ENCODE measurements at places on chromosomes 16 and 17.

DNA sequence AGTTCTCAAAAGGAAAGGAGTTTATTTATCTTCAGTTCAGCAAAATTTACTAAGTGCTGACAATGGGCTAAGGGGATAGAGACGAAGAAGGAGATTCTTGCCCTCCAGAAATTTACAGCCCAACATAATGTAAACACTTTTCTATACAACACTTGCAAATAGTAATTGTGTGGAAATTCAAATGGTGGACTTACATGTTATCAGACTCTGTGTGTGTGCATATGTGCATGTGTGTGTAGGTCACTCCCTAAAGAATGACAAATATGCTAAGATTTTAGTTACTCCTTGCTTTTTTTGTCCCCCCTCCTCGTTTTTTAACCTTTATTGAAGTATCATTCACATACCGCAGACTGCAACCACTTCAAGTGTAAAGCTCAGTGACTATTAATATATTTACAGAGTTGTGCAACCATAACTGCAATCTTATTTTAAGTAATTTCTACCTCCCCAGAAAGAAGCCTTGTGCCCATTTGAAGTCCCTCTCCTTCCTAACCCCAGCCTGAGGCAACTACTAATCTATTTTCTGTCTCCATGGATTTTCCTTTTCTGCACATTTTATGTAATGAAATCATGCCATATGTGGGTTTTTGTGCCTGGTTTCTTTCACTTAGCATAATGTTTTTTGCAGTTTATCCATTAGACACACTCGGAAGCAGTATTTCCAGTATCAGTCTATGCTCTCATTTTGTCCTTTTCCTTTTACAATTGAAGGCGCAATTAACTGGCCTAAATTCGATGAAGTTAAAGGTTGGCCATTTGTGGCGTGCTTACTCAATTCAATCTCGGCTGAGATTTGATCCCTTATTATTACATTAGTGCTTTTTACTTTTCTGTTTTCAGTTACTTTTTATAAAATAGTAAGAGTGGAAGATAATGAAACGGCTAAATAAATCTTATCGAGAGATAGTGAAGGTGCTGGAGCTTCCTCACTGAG, 318.4 kb downstream of the HAPSTR1 start:
- no peak for DNase-seq

DNA sequence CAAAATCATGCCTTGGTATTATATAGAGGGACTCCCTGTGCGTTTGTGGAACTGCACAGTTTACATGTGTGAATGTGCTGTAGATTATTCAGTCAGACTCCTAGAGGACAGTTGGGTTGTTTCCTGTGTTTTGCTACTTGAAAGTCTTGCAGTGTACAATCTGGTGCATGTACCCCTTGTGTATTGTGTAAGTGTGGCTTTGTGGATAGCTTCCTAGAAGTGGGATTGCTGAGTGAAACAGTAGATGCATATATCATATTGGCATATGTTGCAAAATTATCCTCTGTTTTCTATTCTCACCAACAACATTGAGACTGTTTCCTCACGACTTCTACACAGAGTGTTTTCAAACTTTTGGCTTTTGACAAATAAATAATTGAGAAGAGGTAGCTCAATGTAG, 263.7 kb downstream of the MAP2K6 start:
- DNase-seq: no peak

GRCh38 chr17:57368637-57369336, 112.5 kb downstream of the MSI2 start:
- DNase-seq: no peak

DNA sequence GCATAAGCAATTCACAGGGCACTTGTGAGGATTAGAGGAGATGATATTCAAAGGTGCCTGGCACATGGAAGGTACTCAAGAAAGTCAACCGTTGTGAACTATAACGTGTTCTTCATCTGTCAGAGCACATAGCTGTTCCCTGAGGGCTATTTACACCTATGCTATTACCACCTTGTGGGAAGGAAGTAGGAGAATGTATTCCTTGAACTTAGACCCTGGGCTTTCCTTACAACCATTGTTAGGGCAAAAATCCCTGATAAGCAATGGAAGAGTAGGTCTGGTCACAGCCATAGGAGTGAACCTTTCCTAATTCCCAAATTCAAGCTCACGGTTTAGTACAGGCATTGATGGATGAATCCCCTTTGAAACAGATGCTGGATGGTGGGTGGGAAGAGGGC, 188.6 kb downstream of the HAPSTR1 start:
- DNase-seq: no peak

DNA sequence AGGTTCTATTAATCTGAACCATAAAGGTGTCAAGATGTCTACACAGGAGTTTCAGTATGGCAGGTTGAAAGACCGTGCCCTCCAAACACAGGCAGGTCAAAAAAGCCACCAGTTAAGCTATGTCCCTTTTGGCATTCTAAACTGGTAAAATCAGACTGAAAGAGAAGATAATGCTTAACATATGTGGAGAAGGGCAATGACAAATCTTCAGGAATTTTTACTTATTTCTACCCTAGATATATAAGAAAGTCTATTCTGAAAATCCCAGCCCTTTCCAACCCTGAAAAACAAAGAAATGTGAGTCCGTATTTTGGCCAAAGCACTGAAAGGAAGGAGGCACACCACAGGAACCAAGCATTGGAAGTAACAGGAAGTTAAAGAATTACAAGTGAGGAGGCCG, 16.5 kb downstream of the AP1G1 start:
- DNase-seq: no peak

DNA sequence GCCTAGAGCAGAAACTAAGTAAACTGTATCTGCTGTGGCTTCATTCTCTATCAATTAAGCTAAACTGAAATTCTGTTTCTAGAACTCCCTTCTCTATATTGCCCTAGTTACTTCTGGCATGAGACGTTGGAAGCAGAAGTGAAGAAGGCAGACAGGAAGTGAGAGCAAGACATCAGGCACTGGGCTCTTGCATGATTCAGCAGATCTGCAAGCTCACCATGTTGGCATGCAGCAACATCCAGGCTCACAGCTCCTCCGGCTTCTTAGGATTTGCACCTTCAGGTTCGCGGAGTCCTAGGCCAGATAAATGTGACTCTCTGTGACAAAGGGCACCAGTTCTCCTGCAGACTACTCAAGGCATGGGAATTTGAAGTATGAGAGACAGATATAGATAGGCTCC, 148.3 kb downstream of the CDH8 start:
- no peak for DNase-seq

GRCh38 chr16:79409978-79410377, 190.6 kb downstream of the MAF start:
- DNase-seq: no peak

GRCh38 chr16:30437511-30438046, 7.7 kb upstream of the DCTPP1 start:
- DNase-seq: no peak

DNA sequence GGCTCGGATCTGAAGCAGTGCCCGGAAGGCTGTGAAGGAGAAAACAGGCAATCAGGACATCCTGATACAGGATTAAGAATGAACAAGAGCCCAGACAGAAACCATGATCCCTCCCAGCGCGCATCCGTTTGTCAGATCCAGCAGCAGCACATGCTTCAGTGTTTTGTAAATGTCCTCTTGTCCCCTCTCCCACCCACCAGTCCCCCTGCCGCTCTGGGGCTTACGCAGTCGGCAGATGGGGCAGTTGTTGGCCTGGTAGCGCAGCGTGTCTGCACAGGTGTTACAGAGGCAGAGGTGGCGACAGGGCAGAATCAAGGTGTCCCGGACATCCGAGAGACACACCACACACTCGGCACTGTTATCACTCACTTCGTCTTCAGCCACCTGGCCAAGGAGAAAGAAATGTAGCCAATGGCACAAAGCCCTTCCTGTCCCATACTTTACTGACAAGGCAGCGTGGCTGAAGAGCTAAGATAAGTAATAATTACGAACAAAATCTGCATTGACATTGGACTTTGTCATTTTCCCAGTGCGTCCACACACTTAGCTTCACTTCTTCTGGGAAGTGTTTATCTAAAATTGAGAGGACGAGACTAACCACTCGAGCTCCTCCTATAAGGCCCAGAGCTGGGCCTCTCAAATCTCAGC, 20.7 kb upstream of the FOXJ1 start:
- no peak for DNase-seq

DNA sequence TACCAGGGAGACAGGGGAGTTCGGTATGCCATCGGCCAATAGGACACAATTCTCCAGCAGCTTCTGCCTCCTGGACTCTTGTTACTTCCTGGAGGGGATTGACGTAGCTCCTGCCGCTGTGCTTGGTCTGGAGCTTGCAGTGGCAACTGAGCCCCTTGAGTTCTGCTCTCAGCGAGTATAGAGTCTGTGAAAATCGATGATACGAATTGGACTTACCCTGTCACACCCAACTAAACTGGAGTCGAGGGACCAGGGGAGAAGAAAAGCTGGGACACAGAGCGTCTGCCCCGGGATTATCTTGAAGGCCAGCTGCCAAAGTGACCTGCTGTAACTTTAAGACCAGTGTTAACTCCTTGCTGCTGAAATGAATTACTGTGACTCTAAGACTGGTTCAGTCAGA, 22.2 kb downstream of the SEC14L1 start:
- no peak for DNase-seq

Measured in nephron progenitor cell (in vitro differentiated cells).